Bronchial epithelial cell (primary cell): ENCODE measurements at places on chromosomes 12 and 14. TPM values are rescaled to one million over a fixed set of nuclear protein-coding genes. Genes with fewer than 3 reads are reported as not detected.
A peak's percentile ranks its signal among the peaks of the same experiment; 100 is the strongest.

GRCh38 chr12:32344047-32344446 lies 55.3 kb upstream of the FGD4 start:
- DNase-seq, result no peak

SIX6 gene
- total RNA-seq, result not detected in 2 replicates

SLC38A1 gene
- 188 and 263 TPM in 2 replicates for total RNA-seq

DNA sequence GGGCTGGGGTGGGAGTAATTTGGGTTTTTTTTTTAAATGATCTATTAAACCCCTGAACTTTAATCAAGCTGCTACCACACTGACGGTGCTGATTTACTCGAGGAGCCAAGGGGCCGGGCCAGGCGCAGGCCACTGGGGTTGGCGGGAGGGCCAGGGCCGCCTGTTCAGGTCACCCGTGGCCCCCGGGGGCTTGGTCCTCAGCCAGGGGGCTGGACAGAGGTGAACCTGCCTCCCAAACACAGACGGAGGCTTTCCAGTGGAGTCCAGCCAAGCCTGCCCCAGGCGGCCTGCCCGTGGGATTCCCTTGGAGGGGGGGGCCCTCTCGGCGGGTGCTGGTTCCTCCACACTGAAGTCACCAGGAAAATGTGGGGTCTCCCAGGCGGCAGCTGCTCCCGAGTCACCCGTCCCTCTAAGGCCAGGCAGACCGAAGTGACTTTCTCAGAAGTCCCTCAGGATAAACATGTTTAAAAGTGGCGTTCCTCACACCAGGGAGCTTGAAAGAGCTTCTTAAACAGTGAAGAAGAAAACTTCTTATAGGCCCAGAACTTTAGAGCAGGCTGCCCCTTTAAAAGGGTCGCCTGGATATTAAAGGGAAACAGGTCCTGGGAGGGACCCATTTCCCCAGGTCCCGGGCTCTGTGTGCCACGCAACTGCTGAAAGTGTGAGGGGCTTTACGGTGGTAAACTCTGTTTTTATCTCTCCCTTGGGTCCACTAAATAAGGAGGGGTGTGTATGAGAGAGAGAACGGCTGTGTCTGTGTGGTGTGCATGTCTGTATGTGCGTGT lies 167.2 kb upstream of the GSC start:
- DNase-seq, result no peak

SLC5A8 gene
- under 0.01 TPM in 1 of 2 replicates, not detected in the other for total RNA-seq

DNA sequence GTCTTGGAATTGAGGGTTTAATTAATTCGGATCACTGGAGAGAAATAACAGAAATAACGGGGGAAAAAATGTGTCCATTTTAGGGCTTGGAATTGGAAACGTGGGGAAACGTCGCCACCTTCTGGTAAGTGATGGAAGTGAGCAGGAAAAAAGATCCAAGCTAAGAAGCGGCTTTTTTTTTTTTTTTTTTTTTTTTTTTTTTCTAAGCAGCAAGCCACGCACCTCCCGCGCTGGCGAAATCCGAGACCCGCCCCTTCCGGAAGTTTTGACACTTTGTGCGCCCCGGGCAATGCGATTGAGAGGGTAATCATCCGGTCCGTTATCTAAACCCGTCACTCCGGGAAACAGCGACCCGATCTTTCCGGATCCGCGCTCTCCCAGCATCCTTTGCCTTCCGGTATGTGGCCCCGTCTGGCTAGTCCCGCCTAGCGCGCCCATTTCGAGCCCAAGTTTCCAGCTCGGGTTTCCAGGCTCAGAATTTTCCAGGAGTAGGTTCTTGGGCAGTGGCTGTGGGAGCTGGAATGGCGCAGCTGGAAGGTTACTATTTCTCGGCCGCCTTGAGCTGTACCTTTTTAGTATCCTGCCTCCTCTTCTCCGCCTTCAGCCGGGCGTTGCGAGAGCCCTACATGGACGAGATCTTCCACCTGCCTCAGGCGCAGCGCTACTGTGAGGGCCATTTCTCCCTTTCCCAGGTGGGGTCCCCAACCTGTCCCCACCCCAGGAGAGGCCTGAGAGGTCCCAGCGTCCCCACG lies at the start of gene ALG10:
ALG10 (plus strand) TSS at position 418 of the 752 bp plus-strand sequence; CDS start at position 522, 104 bp downstream.
- DNase-seq, result peak; percentile 87

- peak; percentile 18 for DNase-seq
These were observed 7.5 kb upstream of the TRHDE start for GRCh38 chr12:72264548-72265175.

GRCh38 chr12:113955109-113955970 lies 10.8 kb downstream of the RBM19 start:
- DNase-seq, result peak; percentile 27

- peak; percentile 68 for DNase-seq
These were observed 187.3 kb downstream of the CAND1 start for GRCh38 chr12:67456431-67456901.

DNA sequence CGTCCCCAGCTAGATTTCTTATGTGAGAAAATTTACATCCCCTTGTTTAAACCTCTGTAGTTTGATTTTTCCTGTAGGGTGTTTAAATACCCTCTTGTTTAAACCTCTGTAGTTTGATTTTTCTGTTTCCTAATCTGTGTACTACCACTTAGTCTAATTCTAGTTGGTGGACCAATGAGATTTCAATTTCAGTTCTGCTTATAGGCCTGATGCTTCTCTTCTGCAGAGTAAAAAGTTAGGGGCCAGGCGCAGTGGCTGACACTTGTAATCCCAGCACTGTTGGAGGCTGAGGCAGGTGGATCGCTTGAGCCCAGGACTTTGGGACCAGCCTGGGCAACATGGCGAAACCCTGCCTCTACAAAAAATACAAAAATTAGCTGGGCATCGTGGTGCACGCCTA lies 11.5 kb downstream of the UBC start:
- no peak for DNase-seq

KRT74 gene
- 0.13 TPM in 1 of 2 replicates, not detected in the other for total RNA-seq

GRCh38 chr14:99729991-99730875 lies 46.1 kb downstream of the CYP46A1 start:
- DNase-seq, result no peak

DNA sequence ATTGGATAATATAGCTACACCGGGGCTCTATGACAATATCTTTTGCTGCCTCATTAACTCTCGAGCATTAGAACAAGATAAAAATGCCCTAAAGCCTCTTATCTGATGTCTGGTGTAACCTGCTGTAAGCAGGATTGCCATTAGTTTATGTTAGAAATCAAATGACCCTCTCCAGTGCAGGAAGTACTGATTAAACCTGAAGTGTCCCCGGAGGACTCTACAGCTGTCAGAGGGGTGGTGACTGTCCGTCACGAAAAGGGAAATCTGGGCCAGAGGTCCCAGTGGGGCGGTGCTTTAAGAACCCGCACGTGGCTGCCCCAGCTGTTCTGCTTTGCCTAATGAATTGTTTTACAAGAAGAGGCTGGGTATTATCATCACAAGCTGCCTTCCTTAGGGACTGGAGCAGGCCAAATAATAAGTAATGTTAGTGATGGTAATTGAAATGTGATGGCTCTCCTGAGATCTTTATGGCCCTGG lies 55.7 kb downstream of the LIN52 start:
- no peak for DNase-seq

GRCh38 chr12:56987011-56987410 lies 19.3 kb downstream of the ZBTB39 start:
- no peak for DNase-seq

MDM2 gene
- total RNA-seq, result 116 and 168 TPM in 2 replicates

PLEKHG3 gene
- total RNA-seq, result 32.4 and 35.8 TPM in 2 replicates

SOAT2 gene
- not detected in 2 replicates for total RNA-seq

SLC6A15 gene
- 22.9 and 65.0 TPM in 2 replicates for total RNA-seq

DNA sequence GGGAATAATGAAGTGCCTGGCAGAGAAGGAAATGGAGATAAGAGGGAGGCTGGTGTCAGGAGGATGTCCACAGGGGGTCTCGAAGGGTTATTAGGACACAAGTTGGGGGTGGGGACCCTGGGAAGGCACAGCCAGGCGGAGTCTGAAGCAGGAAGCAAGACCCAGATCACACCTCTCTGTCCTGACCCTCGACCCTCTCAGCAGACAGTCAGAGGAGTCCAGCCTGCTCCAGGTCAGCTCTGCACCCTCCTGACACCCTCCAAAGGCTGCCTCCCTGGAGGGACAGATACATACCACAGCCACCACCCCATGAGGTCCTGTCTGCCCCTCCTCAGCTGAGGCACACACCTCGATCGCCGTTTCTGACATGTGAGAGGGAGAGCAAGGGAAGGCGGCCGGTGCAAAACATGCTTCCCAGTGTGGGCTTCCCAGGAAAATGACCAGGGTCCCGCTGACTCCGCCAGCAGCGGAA lies 9.0 kb downstream of the BCL11B start:
- DNase-seq, result no peak

DNA sequence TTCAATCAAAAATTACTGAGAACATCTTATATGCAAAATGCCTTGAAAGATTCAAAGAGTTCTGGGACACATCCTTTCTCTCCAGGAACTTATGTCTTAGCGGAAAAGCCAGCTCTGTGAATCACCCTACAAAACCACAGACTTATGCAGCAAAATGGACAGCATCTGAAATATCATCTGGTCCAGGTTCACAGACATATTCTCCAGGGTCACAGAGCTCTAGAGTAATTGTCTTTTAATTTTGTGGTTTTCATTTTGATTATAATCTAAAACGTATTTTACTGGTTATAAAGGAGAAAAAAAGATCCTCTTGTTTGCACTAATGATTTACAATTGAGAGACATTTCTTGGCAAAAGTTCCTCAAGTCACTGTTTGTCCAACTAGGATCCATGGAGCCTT lies 246.2 kb downstream of the MSRB3 start:
- DNase-seq, result peak; percentile 31

ZC2HC1C gene
- total RNA-seq, result 0.53 and 0.90 TPM in 2 replicates

DNA sequence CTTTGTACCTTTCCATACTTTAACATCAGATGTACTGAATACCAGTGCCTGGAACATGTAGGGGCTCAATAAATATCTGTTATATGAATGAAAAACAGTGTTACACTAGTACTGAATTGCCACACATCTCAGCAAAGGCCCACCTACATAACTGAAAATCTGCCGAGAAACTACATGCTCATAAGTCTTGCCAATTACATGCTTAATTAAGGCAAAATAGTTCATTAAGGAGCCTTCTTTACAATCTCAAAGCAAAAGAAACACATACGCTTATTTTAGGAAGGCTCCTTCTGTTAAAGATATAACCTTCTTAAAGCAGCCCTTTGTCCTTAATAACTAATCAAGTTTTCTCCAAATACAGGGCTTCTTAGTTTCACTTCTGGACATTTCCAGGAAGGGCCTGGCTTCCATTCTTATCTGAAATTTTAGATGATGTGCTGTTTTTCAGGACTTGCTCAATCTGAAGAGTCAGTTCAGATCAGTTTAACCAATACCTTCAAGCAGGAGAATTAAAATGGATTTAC lies 11.5 kb downstream of the LIMA1 start:
- no peak for DNase-seq

EPYC gene
- total RNA-seq, result not detected in 2 replicates

GRCh38 chr14:76430017-76430416 lies 54.1 kb downstream of the ESRRB start:
- DNase-seq, result no peak

DNA sequence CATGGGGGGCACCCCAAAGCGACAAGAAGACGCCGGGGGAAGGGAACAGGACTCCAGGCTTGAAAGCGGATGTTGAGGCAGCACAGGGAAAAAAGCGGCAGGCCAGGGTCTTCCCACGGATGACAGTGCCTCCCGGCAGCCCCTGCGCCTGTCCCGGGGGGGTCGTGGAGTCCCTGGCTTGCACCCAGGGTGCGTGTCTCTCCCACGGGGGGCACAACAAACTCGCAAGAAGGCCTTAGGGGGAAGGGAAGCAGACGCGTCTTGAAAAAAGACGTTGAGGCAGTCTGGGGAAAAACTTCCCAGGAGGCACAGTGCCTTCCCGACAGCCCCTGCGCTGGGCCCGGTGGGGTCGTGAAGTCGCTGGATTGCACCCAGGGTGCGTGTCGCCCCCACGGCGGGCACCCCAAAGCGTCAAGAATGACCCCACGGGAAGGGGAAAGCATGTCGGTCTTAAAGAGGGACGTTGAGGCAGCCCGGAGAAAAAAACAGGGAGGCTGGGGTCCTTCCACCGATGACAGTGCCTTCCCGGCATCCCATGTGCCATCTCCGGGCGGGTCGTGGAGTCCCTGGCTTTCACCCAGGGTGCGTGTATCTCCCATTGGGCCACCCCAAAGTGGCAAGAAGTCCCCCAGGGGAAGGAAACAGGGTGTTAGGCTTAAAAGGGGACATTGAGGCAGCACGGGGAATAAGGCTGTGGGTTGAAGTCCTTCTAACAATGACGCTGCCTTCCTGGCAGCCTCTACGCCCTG lies 159.9 kb upstream of the ALG10B start:
- no peak for DNase-seq

DNA sequence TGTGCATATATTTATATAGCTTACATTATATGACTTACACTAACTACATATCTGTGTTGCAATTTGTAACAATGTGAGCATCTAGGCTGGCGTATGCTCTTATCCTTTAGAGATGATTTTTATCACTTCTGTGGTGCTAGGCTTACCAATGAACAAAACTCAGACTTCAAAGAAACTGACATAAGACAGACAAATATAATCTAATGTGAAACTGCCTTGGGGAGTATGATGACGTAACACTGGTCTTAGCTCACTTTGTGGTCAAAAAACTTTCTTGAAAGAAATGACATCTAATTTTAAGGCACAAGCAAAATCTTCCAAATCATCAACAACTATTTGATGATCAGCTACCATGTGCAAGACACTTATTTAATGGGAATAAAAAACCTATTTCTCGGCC lies 50.0 kb downstream of the SOX5 start:
- DNase-seq, result peak; percentile 21

DNA sequence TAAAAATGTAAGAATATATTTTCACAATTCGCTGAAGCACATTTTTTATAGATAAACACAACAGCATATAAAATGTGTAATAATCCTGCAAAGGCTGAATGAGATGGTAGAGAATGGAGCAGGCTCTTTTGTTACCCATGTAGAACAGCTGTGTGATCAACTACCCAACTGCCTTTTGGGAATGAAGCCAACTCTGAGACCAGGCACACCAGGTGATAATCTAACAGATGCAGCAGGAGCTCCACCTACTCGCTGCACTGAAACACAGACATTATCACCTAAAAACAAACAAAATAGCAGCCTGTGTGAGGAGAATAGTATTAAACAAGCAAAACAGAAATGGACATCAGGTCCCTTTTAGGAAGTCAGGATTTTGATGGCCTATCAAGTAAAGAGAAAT lies 183.3 kb downstream of the CCDC59 start:
- DNase-seq, result no peak

GRCh38 chr12:80791863-80792262 lies 75.2 kb downstream of the MYF5 start:
- DNase-seq, result no peak

- DNase-seq, result no peak
These were observed 12.7 kb downstream of the DHRS2 start for GRCh38 chr14:23648764-23649460.

SPX gene
- 3.4 and 6.3 TPM in 2 replicates for total RNA-seq
